ENCODE measurements at places on chromosomes 11 and 22.

DNA sequence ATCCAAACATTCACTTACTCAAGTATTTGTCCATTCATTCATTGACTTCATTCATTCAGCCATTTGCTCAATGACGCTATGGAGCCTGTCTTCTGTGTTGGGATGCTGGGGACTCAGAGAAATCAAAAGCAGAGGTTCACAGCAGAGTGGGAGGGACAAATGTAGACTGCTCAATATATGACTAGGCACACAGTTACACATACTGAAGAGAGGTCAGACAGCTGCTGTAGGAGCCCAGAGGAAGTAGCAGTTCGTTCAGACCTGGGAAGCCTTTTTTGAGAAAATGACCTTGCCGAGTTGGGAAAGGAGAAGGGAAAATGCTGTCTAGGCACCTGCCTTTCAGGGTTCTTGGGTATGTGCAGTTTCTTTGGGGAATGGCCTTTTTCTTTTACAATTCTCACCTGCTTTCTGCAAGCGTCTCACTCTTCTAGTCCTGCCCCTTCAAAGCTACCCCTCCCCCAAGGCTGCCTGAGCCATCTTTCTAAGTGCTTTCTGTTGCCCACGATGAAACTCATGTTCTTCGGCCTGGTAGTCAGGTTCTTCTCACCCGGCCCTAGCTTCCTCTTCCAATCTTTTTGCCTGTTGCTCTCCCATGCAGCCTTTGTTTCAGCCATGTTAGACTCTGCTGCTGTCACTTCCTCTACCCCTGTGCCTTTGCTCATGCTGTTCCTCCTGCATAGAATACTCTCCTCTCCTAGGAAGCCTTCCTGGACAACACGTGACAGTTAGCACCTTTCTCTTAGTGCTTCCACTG, 4.2 kb upstream of the UVRAG start:
- no peak for DNase-seq

- DNase-seq: no peak
These were observed 35.0 kb downstream of the GUCY1A2 start for GRCh38 chr11:106983261-106983660.

DNA sequence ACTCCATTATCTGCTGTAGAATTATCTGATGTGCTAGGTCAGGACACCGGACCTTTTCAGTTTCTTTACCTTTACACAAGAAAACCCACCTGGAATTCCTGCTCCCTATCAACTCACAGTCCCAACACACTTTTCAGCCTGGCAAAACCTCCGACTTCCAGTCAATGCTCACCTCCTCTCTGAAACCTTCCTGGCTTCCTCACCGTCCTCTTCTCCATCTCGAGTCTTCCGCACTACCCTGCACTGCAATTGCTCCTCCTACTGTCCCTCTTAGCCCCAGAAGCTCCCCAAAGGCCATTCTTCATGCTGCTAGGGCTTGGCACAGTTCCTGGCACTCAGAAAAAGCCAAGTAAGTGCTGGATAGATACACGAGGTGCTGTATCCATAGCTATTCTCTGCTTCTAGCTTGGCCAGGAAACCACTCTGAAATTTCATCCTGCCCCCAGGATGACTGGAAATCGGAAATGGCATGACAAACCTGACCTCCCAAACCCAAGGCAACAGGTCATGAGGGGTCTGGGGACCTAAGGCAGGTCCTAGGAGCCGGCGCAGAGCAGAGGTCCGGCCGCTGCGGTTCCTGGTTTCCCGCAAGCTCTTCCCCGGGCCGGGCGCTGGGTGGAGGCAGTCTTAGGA, 702 bp downstream of the SYN3 start:
- DNase-seq: no peak

DNA sequence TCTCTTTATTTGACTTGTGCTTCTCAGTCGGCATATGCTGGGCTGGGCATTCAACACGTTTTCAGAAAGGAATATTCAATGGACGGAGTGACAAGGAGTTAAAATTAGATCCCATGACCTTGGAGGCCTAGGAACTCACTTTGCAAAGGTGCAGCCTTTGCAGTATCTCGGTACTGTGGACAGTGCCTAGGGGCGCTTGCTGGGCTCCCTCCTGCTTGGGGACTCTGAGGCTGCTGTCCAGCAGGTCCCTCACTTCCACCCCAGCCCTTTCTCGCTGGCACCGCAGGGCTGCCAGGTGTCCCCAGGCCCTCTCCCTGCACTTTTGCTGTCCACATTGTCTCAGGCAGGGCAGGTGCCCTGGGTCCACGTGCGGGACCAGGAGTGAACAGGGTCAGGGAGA, 255.5 kb upstream of the B3GAT1 start:
- DNase-seq: no peak

DNA sequence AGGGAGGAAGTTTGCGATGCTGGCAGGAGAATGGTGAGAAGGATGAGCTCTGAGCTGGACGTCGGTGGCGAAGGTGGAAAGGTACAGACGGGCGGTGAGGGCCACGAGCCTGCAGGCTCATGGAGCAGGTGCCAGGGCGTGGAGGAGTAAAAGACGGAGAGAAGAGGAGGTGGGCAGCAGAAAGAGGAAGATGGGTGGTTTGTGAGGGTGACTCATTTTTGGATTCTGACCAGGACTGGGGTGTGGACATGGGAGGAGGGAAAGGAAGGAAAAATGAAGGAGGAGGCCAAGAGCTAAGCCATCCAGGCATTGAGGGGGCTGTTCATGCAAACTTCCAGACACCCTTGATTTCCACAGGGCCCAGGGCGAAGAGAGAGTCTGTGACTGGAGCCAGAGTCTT, 3.5 kb downstream of the ZDHHC24 start:
- no peak for DNase-seq

DNA sequence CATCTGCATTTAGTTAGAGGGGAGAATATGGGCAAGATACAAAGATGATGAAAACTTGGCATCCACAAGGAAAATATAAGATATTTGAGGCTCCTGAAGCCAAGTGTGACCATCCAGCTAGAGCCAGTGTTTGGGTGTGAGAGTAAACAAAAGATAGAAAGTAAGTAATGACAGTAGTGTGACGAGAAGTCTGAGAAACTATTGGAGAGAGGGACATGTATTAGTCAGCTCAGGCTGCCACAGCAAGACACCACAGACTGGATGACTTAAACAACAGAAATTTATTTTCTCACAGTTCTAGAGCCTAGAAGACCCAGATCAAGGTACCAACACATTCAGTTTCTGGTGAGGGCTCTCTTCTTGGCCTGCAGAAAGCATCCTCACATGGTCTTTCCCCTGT, 6.4 kb upstream of the CCKBR start:
- DNase-seq: no peak

- no peak for DNase-seq
These were observed at the start of gene OR10D3 for GRCh38 chr11:124183068-124183467. TSS of gene OR10D3 (plus strand) at chr11:124183345. CDS start at chr11:124185270, 1,925 bp downstream.

DNA sequence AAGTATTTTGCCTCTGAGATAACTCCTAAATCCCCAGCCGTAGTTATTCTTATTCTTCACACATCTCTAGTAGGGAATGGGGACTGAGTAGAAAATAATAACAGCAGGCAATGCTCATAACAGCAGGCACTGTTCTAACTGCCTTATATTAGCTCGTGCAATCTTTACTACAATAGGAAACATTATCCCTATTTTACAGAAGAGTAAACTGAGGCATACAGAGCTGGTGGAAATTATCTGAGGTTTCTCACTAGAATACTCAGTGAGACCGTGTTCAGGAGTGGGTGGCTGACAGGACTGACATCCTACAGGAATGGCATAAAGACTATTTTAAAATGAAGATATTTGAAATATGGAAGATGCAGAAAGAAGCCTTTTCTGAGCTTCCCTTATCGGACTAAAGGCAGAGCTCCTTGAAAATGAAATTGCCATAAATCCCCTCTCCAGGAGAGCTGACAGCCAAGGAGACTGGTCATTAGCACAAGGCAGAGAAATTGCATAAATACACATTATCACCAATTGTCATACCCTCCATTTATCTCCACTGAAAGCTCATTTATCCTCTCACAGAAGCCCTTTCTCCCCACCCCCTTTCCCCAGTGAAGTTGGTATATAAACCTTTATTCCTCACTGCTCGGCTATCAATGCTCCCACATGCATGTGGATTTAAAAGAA, 93.9 kb downstream of the RASSF10 start:
- no peak for DNase-seq

GRCh38 chr22:49737101-49737551, 90.5 kb downstream of the BRD1 start:
- DNase-seq: no peak

DNA sequence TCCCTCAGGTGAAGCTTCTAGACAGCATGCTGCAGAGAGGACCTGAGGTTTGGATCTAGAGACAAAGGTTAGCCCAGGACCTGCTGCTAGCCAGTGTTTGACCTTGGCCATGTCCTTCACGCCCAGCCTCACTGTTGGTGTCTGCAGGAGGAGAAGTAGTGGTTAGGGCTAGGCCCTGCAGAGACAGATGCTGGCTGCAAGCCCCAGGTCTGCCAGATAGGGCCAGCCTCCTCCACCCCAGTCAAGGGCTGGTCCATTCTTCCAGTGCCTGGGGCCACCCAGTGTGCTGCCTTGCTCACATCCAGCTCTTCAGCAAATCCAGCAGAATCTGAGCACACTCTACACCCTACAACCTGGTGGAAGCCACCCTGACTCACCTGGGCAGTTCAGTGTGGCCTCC, 21.5 kb upstream of the MIEF1 start:
- no peak for DNase-seq

DNA sequence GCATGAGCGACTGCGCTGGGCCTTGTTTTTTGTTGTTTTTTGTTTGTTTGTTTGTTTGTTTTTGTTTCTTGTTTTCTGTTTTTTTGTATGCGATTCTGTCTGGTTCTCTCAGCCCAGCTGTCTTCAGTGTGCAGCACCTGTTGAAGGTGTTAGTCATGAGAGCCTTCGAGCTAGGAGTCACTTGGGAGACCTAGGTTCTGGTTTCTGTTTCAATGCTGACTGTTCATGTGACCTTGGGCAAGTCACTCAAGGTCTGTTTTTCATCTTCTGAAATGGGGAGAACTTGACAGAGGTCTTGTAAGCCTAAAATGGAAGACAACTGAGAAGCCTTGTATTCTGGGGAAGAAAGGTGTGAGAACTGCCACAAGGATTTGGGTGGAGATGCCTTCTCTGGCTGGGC, 1.8 kb downstream of the DCPS start:
- no peak for DNase-seq

DNA sequence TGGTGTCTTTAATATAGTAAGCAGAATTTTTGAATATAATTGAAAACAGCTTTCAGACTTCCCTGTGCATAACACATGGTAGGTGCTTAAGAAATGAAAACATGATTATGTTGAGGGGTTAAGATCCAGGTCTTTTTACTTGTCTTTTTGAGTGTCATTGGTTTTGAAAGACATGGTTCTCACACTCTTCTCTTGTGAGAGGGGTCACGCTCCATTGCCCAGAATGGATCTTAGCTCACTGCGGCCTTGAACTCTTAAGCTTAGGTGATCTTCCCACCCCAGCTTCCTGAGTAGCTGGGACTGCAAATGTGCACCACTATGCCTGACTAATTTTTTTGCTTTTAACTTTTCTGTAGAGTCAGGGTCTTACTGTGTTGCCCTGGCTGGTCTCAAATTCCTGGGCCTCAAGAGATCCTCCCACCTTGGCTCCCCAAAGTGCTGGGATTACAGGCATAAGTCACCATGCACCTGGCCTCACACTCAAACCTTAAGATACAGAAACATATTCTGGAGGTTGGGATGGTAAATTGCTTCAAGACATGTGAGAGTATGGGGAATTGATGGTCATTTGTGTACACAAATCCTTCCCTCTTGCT, 1.4 kb downstream of the SPCS2 start:
- DNase-seq: no peak

- no peak for DNase-seq
These were observed 12.1 kb downstream of the ELF5 start for GRCh38 chr11:34501500-34501899.

- DNase-seq: no peak
These were observed 49.9 kb downstream of the BIRC2 start for GRCh38 chr11:102396708-102397563.

- no peak for DNase-seq
These were observed 42.7 kb downstream of the CELF1 start for GRCh38 chr11:47510209-47510608.

- DNase-seq: no peak
These were observed 108.2 kb downstream of the SLC36A4 start for GRCh38 chr11:93089474-93090102.

GRCh38 chr11:131065435-131066413, 149.4 kb upstream of the SNX19 start:
- DNase-seq: no peak

GRCh38 chr11:11504071-11504470, 117.7 kb downstream of the GALNT18 start:
- DNase-seq: no peak

GRCh38 chr11:122895563-122895962, 13.0 kb downstream of the JHY start:
- DNase-seq: peak; percentile 95

DNA sequence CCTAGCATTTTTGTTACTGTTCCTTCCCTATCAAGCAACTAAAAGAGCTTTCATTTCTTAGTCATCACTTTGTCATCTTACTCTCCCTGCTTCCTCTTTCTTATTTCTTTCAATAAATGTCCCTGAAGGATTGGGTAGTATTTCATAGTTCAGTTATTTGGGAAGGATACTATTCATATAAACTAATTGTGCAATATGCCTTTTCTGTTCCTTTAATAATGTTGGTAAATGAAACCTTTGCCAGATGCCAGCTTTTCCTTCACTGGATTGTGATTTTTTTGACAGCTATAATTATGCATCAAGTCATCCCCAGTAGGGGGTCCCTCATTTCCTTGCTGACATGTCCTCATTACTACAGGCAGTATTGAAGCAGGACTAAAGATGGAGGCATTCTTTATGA, 101.7 kb downstream of the ATM start:
- DNase-seq: no peak

DNA sequence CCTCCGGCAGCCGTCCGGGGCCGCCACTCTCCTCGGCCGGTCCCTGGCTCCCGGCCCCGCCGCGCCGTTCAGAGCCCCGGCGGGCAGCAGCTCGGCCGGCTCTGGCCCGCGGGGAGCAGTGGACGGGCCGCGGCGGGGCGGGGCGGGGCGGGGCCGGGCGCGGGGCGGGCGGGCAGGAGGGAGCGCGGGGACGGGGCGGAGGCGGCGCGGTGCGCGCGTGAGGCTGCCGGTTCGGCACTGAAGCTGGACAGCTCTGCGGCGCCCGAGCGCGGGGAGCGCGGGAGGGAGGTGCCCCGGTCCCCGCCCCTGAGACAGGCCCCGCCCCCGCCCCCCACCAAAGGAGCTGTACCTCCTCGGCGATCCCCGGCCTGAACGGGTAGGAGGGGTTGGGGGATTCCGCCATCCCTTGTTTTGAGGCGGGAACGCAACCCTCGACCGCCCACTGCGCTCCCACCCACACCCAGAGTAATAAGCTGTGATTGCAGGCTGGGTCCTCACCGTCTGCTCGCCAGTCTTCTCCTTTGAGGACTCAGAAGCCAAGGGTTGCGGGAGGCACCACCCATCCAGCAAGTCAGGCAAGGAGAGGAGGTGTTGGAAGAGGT, at the start of gene DRD2:
Gene DRD2, minus strand, starts transcription at position 239 of the 602 bp plus-strand sequence. CDS start 50,747 bp downstream, outside the sequence.
- DNase-seq: peak; percentile 35

- DNase-seq: no peak
These were observed 17.8 kb upstream of the NAV2 start for GRCh38 chr11:19694796-19695345.

DNA sequence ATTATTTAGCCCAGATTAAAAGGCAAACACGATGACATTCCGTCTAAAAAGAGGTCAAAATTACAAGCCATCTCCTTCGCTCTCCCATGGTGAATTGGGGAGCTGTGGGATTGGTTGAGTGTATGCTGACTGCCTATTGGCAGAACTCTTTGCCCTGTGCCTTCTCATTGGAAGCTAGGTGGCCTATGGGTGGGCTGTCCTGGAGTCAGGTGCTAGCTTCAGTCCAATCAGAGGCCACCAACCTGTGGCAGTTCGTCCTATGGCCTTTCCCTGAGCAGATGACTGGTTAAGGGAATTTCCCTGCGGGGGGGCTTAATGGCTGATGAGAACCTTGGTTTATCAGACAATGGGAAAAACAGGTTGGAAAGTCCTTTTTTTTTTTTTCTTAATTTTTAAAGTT, 3.2 kb upstream of the MTMR3 start:
- no peak for DNase-seq
